ENCODE measurements at places on chromosomes 4 and X. TPM values are rescaled to one million over a fixed set of nuclear protein-coding genes. Genes with fewer than 3 reads are reported as not detected.

DNA sequence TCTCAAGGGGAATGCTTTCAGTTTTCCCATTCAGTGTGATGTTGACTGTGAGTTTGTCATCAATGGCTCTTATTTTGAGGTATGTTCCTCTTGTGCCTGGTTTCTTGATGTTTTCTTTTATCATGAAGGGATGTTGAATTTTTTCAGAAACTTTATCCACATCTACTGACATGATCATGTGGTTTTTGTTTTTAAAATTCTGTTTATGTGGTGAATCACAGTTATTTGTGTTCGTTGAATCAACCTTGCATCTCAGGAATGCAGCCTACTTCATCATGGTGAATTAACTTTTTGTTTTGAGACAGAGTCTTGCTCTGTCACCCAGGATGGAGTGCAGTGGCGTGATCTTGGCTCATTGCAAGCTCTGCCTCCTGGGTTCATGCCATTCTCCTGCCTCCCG, 263.1 kb upstream of the KLF3 start:
- no peak for DNase-seq
- H3K27me3 ChIP-seq, result peaks cover 2% of the 10 kb centered on the region
- H3K4me3 ChIP-seq, result no peak overlapping the region
- H3K36me3 ChIP-seq, result no peaks in the 10 kb centered on the region

DNA sequence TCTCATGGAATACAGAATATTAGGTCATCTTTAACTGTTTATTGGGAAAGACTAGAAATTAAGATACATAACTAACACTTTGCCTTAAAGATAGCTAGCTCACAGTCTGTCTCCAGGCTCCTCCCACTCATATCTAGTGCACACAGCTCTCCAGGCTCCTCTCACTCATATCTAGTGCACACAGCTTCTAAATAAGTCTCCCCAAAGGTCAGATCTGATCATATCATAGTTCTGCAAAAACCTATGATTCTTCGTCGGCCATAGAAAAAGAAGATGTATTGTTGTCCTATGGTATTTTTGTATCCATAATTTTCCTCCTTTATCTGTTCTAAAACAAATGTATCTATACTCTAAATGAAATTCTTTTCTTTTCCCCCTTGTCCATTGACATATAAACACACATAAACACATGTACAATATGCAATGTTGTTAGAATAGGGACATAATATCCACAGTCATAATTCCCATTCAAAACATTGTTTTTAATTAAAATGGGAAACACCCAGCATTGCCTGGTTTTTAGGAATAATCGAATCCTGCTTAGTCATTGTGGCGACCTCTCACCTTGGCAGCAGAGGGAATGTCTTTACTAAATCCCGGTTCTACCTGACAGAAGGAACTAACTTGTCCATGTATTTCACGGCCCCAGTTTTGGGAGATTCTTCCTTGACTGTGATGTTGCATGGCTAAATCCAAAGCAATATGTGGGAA, 1282.0 kb downstream of the PCDH7 start:
- no peak overlapping the region for H3K4me3 ChIP-seq
- H3K36me3 ChIP-seq, result no peaks in the 10 kb centered on the region
- no peaks in the 10 kb centered on the region for H3K27me3 ChIP-seq
- H3K27ac ChIP-seq, result no peak overlapping the region

DNA sequence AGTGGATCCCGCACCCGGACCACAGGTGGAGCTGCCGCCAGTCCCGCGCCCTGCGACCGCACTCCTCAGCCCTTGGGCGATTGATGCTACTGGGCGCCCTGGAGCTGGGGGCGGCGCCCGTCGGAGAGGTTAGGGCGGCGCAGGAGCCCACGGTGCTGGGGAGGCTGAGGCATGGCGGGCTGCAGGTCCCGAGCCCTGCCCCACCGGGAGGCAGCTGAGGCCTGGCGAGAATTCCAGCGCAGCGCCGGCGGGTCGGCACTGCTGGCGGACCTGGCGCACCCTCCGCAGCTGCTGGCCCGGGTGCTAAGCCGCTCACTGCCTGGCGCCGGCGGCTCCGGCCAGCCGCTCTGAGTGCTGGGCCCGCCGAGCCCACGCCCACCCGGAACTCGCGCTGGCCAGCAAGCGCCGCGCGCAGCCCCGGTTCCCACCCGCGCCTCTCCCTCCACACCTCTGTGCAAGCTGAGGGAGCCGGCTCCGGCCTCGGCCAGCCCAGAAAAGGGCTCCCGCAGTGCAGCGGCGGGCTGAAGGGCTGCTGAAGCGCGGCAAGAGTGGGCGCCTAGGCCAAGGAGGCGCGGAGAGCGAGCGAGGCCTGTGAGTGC, 1256.5 kb downstream of the STIM2 start:
- H3K36me3 ChIP-seq, result peaks cover 1% of the 10 kb centered on the region
- H3K27ac ChIP-seq, result no peak overlapping the region
- H3K27me3 ChIP-seq, result no peaks in the 10 kb centered on the region
- H3K4me1 ChIP-seq, result no peaks in the 10 kb centered on the region
- DNase-seq, result no peak
- H3K4me3 ChIP-seq, result no peak overlapping the region

GRCh38 chr4:110008540-110008939, 95.9 kb downstream of the EGF start:
- peaks cover 4% of the 10 kb centered on the region for H3K27me3 ChIP-seq
- H3K36me3 ChIP-seq, result no peaks in the 10 kb centered on the region
- DNase-seq, result no peak
- H3K4me3 ChIP-seq, result no peak overlapping the region

DNA sequence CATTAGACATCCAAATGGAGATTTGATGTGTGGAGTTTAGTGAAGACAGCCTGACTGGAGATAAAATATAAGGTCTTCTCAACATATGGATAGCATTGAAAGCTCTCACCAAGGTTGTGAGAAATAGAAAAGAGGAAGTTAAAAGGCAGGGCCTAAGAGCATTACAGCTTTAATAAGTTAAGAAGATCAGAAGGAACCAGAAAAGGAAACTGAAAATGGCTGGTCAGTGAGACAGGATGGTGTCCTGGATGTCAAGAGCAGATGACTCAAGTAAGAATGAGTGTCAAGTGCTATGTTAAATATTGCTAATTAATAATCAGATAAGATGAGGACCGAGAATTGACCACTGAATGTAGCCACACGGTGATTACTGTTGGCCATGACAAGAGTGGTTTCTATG, 642.9 kb downstream of the STPG2 start:
- no peak overlapping the region for H3K27ac ChIP-seq
- H3K36me3 ChIP-seq, result no peaks in the 10 kb centered on the region
- H3K4me3 ChIP-seq, result no peak overlapping the region
- H3K4me1 ChIP-seq, result no peaks in the 10 kb centered on the region
- H3K27me3 ChIP-seq, result no peaks in the 10 kb centered on the region
- no peak for DNase-seq

- DNase-seq, result no peak
- H3K4me1 ChIP-seq, result no peaks in the 10 kb centered on the region
- no peak overlapping the region for H3K4me3 ChIP-seq
- no peaks in the 10 kb centered on the region for H3K27me3 ChIP-seq
- H3K36me3 ChIP-seq, result no peaks in the 10 kb centered on the region
These were observed 1056.7 kb downstream of the PCDH19 start for GRCh38 chrX:99353412-99353811.

GRCh38 chrX:102744307-102744706, 23.8 kb downstream of the GPRASP3 start:
- no peak overlapping the region for H3K4me3 ChIP-seq
- no peaks in the 10 kb centered on the region for H3K36me3 ChIP-seq
- no peaks in the 10 kb centered on the region for H3K27me3 ChIP-seq
- no peak for DNase-seq
- H3K27ac ChIP-seq, result no peak overlapping the region

- peaks cover 5% of the 10 kb centered on the region for H3K4me1 ChIP-seq
- no peak overlapping the region for H3K27ac ChIP-seq
- no peak for DNase-seq
- no peaks in the 10 kb centered on the region for H3K27me3 ChIP-seq
These were observed 73.3 kb downstream of the MTMR1 start for GRCh38 chrX:150766351-150767044.

GRCh38 chr4:110309675-110310074, 111.3 kb upstream of the ELOVL6 start:
- no peaks in the 10 kb centered on the region for H3K36me3 ChIP-seq
- peaks cover 25% of the 10 kb centered on the region for H3K27me3 ChIP-seq
- no peak overlapping the region for H3K27ac ChIP-seq
- no peaks in the 10 kb centered on the region for H3K4me1 ChIP-seq
- no peak for DNase-seq
- no peak overlapping the region for H3K4me3 ChIP-seq

DNA sequence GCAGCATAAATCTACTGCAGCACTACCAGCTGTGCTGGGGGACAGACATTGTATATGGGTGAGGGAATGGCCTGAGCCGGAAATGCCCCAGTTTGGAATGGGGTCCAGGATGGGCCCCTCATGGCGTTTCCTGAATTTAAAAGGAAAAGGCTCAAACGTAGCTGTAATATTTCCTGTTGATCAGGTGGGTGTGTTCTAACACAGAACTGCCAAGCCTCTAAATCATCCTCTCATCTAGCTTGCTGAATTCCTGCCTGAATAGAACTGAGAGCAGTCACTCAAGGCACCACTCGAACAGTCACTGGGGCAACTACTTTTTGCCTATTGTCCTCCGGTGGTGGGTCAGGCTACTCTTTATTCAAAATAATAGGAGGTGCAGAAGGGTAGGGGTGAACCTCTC, 28.7 kb downstream of the ADH6 start:
- DNase-seq, result no peak
- no peaks in the 10 kb centered on the region for H3K4me1 ChIP-seq
- no peak overlapping the region for H3K27ac ChIP-seq
- no peaks in the 10 kb centered on the region for H3K36me3 ChIP-seq

- H3K27me3 ChIP-seq, result peaks cover 3% of the 10 kb centered on the region
- DNase-seq, result no peak
- no peak overlapping the region for H3K4me3 ChIP-seq
- H3K27ac ChIP-seq, result no peak overlapping the region
These were observed 255.4 kb downstream of the PRDM5 start for GRCh38 chr4:120667102-120667501.

DNA sequence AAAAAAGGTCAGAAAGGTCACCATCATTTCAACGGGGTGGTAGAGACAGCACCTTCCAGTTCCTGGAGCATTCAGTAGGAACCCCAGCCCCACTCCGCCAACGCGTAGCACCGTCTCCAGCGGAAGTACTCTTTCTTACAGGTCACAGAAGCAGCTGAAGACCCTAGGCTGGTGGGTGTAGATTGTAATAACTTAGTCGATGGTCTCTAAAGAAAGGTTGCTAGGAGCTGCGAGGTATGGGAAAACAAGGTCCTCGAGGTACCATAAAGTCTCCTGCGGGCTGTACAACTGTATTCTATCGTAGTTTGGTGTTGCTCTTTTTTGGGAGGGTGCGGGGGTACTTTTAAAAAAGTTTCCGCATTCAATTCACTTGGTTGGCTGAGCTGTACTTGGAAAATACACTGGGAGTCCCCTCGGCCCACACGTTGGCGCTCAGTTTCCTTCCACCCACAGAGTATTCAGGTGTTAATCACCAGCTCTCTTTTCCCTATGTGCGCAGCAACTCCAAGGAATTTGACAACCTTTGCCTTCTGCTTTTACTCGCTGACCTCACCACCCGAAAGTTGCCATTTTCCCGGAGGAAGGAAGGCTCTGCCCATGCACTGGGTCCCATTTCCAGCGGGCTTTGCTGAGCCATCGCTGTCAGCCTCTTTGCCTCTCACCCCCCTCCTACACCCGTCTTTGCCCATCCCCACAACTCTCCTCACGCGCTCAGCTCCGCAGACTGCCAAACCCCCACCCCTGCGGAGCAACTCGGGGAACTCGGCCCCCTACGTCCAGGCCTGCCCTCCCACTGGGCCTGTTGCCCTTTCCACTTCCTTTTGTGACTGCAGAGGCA, 4.8 kb upstream of the SOX3 start:
- no peak for DNase-seq
- H3K4me3 ChIP-seq, result no peak overlapping the region
- H3K27ac ChIP-seq, result no peak overlapping the region
- peaks cover 1% of the 10 kb centered on the region for H3K36me3 ChIP-seq

DNA sequence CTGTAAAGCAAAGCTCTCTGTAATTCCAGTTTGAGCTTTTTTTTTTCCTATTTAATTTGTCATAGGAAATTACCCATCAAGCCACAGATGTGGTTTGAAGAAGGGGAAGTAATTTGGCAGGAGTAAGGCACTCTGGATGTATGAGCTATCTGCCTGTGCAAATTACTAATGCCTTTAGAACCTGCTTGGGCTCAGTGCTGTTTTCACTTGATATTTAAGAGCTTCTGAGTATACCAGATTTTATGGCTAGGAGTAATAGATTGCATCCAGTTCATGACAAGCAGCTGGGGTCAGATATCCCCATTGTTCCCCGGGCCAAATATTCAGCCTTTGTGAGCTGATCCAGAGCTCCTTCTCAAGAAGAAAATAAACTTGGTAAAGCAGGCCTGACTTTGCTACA, 89.1 kb downstream of the DCAF8L2 start:
- no peak overlapping the region for H3K4me3 ChIP-seq
- H3K36me3 ChIP-seq, result no peaks in the 10 kb centered on the region
- no peak for DNase-seq
- no peaks in the 10 kb centered on the region for H3K27me3 ChIP-seq

- H3K4me1 ChIP-seq, result no peaks in the 10 kb centered on the region
- H3K36me3 ChIP-seq, result no peaks in the 10 kb centered on the region
- no peak overlapping the region for H3K27ac ChIP-seq
- H3K27me3 ChIP-seq, result no peaks in the 10 kb centered on the region
- no peak overlapping the region for H3K4me3 ChIP-seq
These were observed 66.3 kb upstream of the GAB1 start for GRCh38 chr4:143270256-143270838.

- H3K4me3 ChIP-seq, result peak overlapping the region; percentile 60
- peak overlapping the region; percentile 83 for H3K27ac ChIP-seq
- DNase-seq, result peak; percentile 67
- peaks cover 49% of the 10 kb centered on the region for H3K4me1 ChIP-seq
- peaks cover 11% of the 10 kb centered on the region for H3K36me3 ChIP-seq
- no peaks in the 10 kb centered on the region for H3K27me3 ChIP-seq
These were observed 103.6 kb downstream of the RAPGEF2 start for GRCh38 chr4:159206427-159206871.

DNA sequence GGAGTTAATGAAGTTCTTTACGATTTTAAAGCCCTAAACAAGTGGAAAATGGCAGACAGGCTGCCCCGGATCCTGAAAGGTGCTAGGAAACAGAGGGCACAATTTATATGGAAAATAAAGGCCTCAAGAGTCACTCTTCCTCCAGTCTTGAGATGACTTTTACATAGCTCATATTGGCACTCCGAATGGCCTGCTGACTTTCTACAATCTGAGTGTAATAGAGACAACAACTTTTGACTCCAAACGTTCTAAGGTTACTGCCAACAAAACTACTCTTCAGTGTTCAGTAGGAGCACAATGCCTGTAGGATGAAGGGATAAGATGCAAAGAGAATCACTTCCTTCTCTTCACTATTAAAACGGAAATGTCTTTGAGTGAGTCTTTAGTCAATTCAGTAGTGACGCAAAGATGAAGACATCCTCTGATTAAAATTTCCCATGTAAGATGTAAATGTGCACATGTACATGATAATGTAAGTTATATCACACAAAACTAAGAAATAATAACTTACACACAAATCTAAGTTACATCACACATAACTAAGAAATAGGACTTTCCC, 40.5 kb downstream of the VEGFC start:
- H3K4me1 ChIP-seq, result no peaks in the 10 kb centered on the region
- no peaks in the 10 kb centered on the region for H3K36me3 ChIP-seq
- H3K27me3 ChIP-seq, result no peaks in the 10 kb centered on the region
- no peak overlapping the region for H3K4me3 ChIP-seq
- no peak overlapping the region for H3K27ac ChIP-seq

- H3K27me3 ChIP-seq, result no peaks in the 10 kb centered on the region
- peaks cover 19% of the 10 kb centered on the region for H3K4me1 ChIP-seq
- peak; percentile 65 for DNase-seq
- peak overlapping the region; percentile 97 for H3K27ac ChIP-seq
- peaks cover 5% of the 10 kb centered on the region for H3K36me3 ChIP-seq
- peak overlapping the region; percentile 88 for H3K4me3 ChIP-seq
These were observed 767 bp upstream of the SMIM20 start for GRCh38 chr4:25913056-25913850.

NPNT gene
- total RNA-seq, result not detected

F8A2 gene
- not detected for total RNA-seq

PAGE4 gene
- not detected for total RNA-seq

SHISA3 gene
- total RNA-seq, result 0.35 TPM

CNGA1 gene
- total RNA-seq, result not detected

IL13RA2 gene
- total RNA-seq, result not detected
